ENCODE measurements at places on chromosomes 2 and 18.

- peaks cover 49% of the 10 kb centered on the region for H3K36me3 ChIP-seq
- no peaks in the 10 kb centered on the region for H3K27me3 ChIP-seq
- peaks cover 8% of the 10 kb centered on the region for H3K4me1 ChIP-seq
- no peak for DNase-seq
Measured at GRCh38 chr2:24872344-24873115, 47.5 kb downstream of the ADCY3 start.

- H3K27me3 ChIP-seq, result no peaks in the 10 kb centered on the region
- no peak for DNase-seq
- H3K36me3 ChIP-seq, result peaks cover 16% of the 10 kb centered on the region
- no peak overlapping the region for H3K27ac ChIP-seq
- peaks cover 4% of the 10 kb centered on the region for H3K4me1 ChIP-seq
- no peak overlapping the region for H3K4me3 ChIP-seq
Measured at GRCh38 chr2:190551928-190552327, 17.4 kb upstream of the NEMP2 start.

- peaks cover 14% of the 10 kb centered on the region for H3K4me1 ChIP-seq
- peaks cover 30% of the 10 kb centered on the region for H3K27me3 ChIP-seq
- no peak for DNase-seq
- H3K27ac ChIP-seq, result no peak overlapping the region
- H3K36me3 ChIP-seq, result no peaks in the 10 kb centered on the region
Measured at GRCh38 chr2:202031246-202031951, 2.3 kb upstream of the FZD7 start.

- no peaks in the 10 kb centered on the region for H3K27me3 ChIP-seq
- no peak overlapping the region for H3K4me3 ChIP-seq
- H3K36me3 ChIP-seq, result peaks cover 14% of the 10 kb centered on the region
- H3K27ac ChIP-seq, result no peak overlapping the region
- DNase-seq, result no peak
Measured at GRCh38 chr2:158637357-158637756, 157.8 kb upstream of the DAPL1 start.

- H3K27ac ChIP-seq, result no peak overlapping the region
- no peaks in the 10 kb centered on the region for H3K36me3 ChIP-seq
- DNase-seq, result no peak
- H3K4me1 ChIP-seq, result no peaks in the 10 kb centered on the region
Measured at GRCh38 chr2:221676566-221677172, 104.6 kb upstream of the EPHA4 start.

GRCh38 chr2:241499146-241499965, 9.0 kb downstream of the STK25 start:
- H3K27ac ChIP-seq, result no peak overlapping the region
- DNase-seq, result no peak
- H3K27me3 ChIP-seq, result no peaks in the 10 kb centered on the region
- H3K4me1 ChIP-seq, result peaks cover 1% of the 10 kb centered on the region
- H3K4me3 ChIP-seq, result no peak overlapping the region

DNA sequence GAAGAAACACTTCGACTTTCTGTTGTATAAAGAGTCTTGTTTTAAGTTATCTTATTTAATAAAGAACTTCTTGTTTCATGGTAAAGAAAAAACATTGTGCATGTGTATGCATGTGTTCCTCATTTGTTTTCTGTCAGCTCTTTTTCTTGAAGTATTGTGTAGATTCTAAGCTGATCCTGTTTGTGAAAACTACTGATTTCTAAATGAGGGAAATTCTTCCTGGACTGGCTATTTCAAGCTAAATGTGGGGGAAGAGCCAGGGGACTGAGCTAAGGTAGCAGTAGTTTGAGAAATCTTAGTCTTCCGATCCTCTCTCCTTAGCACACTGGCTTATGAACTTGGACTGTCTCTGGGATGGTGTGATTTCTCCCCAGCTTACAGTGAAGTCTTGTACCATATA, 56.4 kb upstream of the RBMS1 start:
- H3K4me3 ChIP-seq, result no peak overlapping the region
- no peaks in the 10 kb centered on the region for H3K36me3 ChIP-seq
- no peak overlapping the region for H3K27ac ChIP-seq
- DNase-seq, result no peak
- peaks cover 2% of the 10 kb centered on the region for H3K4me1 ChIP-seq

- peaks cover 75% of the 10 kb centered on the region for H3K4me1 ChIP-seq
- H3K36me3 ChIP-seq, result peaks cover 46% of the 10 kb centered on the region
- no peaks in the 10 kb centered on the region for H3K27me3 ChIP-seq
- H3K27ac ChIP-seq, result peak overlapping the region; percentile 98
Measured at GRCh38 chr2:3254442-3254941, 123.1 kb downstream of the EIPR1 start.

- no peak overlapping the region for H3K4me3 ChIP-seq
- peaks cover 18% of the 10 kb centered on the region for H3K36me3 ChIP-seq
- no peaks in the 10 kb centered on the region for H3K27me3 ChIP-seq
- peak overlapping the region; percentile 62 for H3K27ac ChIP-seq
Measured at GRCh38 chr2:143241403-143242088, 112.3 kb downstream of the ARHGAP15 start.

DNA sequence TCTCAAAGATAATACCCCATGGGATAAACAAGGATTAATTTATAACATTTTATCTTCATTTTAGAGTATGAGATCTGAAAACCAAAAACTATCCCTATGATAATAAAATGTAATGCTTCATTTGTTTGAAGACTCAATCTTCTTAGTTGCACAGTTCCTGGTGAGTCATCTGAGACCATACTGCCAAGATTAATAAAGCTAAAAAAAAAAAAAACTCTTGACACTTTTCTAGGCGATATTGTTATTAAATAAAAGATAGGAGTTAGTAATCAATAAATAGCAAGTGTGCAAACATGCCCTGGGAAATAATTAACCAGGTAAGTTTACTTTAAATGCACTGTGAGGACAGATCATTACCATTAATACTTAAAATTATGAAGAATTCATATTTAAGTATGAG, 83.9 kb downstream of the RPE start:
- H3K4me3 ChIP-seq, result no peak overlapping the region
- H3K27me3 ChIP-seq, result no peaks in the 10 kb centered on the region
- H3K27ac ChIP-seq, result no peak overlapping the region
- H3K36me3 ChIP-seq, result peaks cover 3% of the 10 kb centered on the region
- no peak for DNase-seq

DNA sequence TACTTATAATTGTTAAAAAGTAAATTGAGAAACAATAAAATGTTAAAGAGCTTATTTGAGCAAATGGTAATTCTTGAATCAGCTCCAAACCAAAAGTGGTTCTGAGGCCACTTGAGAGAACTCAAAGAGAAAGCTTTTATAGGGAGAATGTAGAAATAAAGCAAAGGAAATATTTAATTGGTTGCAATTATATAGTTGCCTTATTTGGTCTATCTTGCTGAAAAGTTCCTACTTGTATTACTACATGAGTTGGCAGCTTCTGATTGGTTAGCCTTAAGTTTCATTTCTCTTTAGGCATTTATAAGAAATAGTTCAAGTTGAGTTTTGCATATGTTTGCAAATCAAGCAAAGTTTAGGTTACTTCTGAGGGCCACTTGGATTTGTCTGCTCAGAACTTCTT, 38.1 kb downstream of the SCN2A start:
- H3K4me3 ChIP-seq, result no peak overlapping the region
- H3K27ac ChIP-seq, result no peak overlapping the region
- H3K4me1 ChIP-seq, result peaks cover 11% of the 10 kb centered on the region

DNA sequence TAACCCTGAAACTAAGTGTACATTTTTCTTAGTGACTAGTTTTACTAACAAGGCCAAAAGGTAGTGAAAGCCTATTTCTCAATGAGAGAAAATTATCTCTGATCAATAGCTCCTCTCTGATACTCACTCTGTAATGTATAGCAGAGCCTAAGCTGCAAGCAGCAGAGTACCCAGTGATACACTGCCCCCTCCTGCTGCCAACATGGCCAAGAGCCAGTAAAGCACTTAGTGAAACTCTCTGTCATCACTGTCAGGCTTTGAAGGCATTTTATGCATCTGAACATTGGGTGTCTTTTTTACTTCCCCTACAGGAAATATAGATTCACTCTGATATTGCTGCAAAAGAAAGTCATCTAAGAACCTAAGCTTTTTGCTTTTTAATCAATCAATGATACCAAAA, 784.1 kb upstream of the CDH7 start:
- no peaks in the 10 kb centered on the region for H3K36me3 ChIP-seq
- no peaks in the 10 kb centered on the region for H3K27me3 ChIP-seq
- no peak overlapping the region for H3K4me3 ChIP-seq

GRCh38 chr18:74892066-74892627, 294.5 kb downstream of the ZNF407 start:
- DNase-seq, result no peak
- no peaks in the 10 kb centered on the region for H3K4me1 ChIP-seq
- H3K4me3 ChIP-seq, result no peak overlapping the region
- no peak overlapping the region for H3K27ac ChIP-seq

Measured in stimulated activated naive B cell treated with anti-CD40 and anti-IgM and Interleukin-4, amounts not matched to agents 10 μg/mL and 1 μg/mL and 100 μg/mL, for 72 hours (primary cell).